ENCODE measurements at places on chromosomes 3 and 15.

DNA sequence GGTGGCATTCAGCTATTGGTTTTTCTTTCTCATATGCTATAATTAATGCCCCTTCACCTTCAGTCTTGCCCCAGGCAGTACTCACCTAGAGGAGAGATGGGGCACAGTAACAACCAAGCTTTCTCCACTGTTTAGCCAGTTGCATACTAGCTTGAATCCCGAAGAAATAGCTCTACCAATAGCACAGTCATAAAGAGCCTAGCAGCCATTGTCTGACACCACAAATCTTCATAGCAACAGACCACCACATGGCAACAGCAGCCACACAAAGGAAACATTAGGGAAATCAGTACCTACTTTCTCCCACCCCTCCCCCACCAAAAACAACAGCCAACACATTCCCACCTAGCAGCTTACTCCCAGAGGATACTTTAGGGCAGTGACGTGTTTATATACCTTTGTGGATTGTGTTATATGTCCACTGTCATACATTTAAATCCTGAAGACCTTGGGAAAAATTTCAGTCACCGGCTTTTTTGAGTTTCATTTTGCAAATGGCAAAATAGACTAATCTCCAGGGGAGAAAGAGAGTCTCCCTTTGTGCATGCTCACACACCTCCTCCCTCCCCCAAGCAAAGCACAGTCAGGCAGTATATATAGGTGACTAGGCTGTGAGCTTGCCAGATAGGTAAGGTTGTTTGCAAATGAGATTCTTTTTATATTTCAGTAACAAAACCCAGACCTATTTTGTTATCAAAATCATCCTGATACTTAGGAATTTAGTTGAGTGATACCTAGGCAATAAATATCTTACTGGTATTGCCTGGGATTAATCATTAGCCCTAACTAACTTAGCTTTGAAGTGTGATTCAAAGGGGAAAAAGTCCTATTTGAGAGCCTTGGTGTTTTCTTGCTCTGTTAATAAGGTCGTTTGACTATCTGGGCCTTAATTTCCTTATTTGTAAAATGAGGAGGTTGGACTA, 140.6 kb downstream of the RBPMS2 start:
- no peak for DNase-seq

- no peak for DNase-seq
Observed at GRCh38 chr3:155138677-155139076, 58.6 kb downstream of the MME start.

GRCh38 chr3:39185326-39185958, 7.0 kb downstream of the XIRP1 start:
- DNase-seq, result no peak

DNA sequence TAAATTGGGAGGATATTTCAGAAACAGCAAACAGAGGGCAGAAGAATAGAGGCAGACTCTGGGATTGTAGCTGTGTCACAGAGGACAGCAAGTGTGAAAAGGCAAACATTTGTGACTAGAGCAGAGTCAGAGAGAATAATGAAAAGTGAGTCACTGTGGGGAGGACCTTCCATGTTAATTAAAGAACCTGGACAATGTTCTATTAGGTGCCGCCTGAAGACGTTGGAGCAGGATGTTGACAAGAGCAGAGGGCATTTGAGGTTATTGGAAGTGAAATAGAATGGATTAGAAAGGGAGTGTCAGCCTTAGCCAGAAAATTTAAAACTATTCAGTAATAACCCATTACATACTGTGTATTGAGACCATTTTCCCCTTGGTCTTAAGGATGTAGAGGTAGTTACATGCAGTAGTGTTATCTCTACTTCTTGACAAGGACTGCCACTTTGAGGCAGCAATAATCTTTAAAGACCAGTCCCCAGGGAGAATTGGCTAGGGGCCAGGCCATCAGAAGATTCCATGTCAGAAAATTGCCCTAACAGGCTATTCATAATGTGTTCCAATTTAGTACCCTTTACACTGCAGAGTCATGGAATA, 5.8 kb downstream of the ACKR2 start:
- no peak for DNase-seq
